ENCODE measurements at places on chromosomes 1 and 21.

DNA sequence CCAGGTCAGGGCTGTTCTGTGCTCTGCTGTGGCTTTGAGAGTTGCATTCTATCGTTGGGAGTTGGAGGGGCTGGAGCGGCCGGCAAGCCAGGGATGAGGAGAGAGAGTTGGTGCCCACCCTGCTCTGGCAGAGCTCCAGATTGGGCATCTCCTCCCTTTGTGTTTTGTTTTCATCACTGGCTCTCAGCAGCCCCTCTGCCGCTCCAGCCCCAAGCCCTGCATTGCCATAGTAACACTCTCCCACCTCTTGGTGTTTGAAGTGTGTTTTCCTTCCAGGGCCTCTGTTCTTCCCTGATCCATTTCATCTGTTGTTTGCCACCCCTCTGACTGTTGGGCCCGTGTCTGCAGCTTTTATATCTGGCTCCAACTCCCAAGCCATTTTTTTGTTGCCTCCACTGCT, 152.7 kb downstream of the URB2 start:
- no peak for DNase-seq

GRCh38 chr1:73736125-73736524, 461.9 kb downstream of the LRRIQ3 start:
- no peak for DNase-seq

GRCh38 chr1:22330092-22330759, 121.4 kb upstream of the ZBTB40 start:
- DNase-seq, result no peak

DNA sequence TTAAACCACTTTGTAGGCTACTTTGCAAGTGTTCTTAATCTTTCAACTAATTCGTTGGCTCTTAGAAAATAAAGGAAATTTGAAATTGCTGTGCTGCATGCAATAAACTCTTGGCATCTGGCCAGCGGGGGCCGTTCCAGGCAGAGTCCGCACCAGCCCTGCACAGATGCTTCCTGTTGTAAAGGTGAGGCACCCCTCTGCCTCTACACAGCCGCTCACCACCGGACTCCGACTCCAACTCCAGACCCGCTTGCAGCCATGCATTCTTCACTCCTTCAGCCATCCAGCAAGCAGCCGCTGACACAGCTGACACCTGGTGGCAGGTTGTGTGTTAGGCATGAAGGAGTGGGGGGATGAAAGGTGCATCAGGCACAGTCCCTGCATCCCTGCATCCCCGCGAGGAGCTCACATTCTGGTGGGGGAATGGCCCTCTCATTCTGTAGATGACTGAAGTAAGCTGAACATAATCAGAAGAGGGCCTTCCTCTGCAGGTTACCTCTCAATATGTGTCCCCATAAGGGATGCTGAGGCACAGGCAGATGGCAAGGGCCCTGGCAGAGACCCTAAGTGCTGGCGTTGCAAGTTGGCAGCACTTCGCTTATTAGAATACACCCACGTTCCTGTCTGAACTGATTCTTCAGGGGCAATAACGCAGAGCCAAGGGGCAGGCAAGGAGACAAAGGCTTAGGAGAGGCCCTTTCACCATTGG, 56.8 kb downstream of the GLIS1 start:
- peak; percentile 12 for DNase-seq

GRCh38 chr21:44872649-44873355, 688 bp downstream of the PTTG1IP start:
- DNase-seq, result no peak

- DNase-seq, result no peak
Observed at GRCh38 chr1:71948561-71948960, 333.8 kb downstream of the NEGR1 start.

GRCh38 chr1:55670331-55671082, 455.3 kb upstream of the USP24 start:
- DNase-seq, result no peak

GRCh38 chr1:182235604-182235951, 156.0 kb downstream of the GLUL start:
- no peak for DNase-seq

- DNase-seq, result no peak
Observed at GRCh38 chr1:33149453-33150190, 32.2 kb downstream of the TRIM62 start.

DNA sequence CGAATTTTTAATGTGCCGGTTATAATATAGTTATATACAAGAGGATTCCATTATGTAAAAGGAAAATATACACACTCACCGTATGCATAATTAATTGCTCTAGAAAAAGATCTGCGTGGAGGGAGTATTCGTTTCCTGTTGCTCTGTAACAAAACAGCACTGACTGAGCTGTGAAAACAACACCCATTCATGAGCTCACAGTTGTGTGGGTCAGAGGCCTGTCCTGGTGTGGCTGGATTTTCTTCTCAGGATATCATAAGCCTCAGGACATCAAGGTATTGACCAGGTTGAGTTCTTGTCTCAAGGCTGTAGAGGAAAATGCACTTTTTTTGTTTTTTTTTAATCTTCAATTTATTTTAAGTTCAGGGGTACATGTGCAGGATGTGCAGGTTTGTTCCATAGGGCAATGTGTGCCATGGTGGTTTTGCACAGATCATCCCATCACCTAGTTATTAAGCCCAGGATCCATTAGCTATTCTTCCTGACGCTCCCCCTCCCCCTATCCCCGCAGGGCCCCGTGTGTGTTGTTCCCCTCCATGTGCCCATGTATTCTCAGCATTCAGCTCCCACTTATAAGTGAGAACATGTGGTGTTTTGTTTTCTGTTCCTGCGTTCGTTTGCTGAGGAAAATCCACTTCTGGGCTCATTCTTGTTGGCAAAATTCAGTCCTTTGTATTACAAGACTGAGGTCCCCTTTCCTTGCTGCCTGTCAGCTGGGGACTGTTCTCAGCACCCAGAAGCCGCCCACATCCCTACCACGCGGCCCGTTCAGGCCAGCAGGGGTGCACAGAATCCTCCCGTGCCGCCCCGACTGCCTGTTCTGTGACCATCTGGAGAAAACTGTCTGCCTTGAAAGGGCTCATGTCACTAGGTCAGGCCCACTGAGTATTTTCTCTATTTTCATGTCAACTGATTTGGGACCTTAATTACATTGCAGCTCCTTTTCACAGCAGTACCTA, 87.4 kb upstream of the ERRFI1 start:
- DNase-seq, result peak; percentile 19

DNA sequence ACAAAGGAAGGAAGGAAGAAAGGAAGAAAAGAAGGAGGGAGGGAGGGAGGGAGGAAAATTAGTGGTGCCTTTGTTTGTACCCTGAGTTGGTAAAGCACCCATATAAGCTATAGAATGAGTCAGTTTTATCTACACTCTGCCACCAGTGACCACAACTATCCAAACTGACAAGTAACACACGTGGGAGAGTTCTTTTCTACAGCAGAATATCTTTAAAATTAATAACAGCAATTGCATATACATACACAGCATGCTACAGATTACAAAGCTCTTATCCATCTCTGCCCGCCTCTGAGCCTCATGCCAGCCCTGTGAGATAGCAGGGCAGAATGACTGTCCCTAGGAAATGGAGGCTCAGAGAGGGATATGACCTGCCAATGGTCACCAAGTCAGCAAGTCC, 20.3 kb downstream of the CDCP2 start:
- no peak for DNase-seq

DNA sequence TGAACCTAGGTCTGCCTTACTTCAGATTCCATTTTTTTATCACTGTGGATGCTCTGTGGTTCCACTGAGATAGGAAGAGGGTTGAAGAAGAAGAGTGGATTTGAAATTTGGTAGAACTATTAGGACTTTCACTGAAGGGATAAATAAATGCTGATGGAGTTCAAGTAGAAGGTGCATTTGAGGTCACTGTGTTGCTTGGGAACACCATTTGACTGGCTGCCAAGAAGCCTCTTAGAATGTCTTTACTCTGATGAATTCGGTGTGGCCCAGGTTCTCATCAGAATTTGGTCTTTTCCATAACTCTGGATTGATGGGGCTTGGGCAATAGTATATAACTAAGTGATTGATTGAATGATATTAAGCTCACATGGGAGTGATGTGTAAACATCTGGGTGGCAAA, 11.9 kb downstream of the XPR1 start:
- no peak for DNase-seq

DNA sequence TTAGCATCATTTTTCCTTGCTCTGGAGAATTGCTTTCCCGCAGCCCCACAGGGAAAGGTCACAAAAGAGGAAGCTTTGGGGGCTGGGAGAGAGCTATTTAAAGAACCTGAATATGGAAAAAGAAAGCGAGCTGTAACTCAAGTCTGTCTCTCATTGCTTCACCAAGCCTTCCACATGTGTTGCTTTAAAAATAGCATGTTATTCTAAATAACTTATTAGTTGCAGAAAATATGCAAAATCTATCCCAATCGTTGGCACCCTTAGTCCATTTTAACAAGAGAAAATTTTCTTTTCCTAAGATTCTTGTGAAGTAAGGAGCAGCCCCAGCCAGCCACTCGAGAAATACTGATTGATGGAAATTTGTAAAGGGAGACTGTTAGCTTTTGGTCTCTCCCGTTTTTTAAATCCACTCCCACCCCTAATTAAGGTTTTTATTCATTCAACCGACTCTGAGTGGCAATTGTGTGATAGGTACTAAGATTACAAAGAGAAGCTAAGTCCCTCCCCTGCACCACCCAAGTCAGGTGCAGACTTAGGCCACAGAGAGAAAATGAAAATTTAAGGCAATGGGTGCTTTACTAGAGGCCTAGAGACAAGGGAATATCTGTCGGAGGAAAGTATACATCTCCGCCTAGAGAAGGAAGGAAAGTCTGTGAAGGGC, 802 bp downstream of the CYP4X1 start:
- no peak for DNase-seq

GRCh38 chr1:100391675-100392074, 39.4 kb downstream of the CDC14A start:
- DNase-seq, result peak; percentile 51

- DNase-seq, result no peak
Observed at GRCh38 chr21:32457360-32457840, 44.9 kb downstream of the EVA1C start.

DNA sequence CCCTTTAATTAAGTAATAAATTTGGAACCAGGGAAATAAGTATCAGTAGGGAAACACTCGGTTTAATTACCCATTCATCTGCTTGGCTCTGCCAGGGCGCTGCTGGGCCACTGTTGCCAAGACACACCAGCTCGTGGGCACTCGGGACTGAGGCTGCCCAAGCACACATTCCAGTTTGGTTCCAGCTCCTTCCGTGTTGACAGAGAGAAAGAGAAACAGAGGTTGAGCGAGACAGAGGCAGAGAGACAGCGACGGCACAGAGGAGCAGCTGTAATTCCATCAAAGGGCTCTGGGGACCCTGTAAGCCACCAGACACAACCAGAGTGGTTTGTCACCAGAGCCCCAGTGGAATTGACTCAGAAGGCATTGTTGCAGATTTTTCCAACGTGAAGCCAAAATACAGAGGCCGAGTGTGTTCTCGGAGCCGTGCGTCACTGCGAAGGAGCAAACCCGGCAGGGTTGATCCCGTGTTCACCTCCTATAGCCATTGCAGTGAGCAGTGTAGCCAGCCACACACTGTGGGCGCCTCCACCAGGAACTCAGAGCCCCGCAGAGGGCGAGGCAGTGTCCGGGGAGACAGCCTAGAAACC, 33.5 kb downstream of the SYF2 start:
- no peak for DNase-seq

DNA sequence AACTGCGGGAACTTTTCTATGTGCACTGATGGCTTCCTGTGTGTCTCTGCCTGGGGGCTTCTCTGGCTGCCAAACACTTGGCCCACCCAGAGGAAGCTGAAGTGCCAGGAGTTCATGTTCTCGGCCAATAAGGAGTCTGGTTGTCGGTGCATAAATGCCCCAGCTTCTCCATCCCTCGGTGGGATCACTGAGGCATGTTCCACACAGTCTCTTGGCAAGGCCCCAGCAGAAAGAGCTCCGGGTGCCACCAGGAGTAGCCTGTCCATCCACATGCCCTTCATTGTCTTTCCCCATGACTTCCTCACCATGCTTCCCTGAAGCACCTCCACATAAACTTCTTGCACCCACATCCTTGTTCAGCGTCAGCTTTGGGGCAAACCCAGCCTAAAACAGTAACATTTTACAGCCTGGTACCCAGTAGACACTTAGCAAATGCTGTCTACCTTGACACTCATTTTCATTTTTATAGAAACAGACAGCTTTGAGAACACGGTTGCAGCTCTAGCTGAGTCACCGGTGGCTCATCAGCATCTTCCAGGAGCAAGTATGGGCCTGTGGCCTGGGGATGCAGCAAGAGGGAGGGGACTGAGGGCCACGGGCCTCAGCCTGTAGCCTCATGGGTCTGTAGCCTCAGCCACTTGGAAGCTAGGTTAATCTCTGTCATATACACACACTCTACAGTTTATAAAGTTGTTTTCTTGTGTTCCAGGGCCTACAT, 14.8 kb upstream of the CDCP2 start:
- no peak for DNase-seq

- DNase-seq, result peak; percentile 98
Observed at GRCh38 chr1:235011599-235012435, 116.8 kb downstream of the TOMM20 start.

DNA sequence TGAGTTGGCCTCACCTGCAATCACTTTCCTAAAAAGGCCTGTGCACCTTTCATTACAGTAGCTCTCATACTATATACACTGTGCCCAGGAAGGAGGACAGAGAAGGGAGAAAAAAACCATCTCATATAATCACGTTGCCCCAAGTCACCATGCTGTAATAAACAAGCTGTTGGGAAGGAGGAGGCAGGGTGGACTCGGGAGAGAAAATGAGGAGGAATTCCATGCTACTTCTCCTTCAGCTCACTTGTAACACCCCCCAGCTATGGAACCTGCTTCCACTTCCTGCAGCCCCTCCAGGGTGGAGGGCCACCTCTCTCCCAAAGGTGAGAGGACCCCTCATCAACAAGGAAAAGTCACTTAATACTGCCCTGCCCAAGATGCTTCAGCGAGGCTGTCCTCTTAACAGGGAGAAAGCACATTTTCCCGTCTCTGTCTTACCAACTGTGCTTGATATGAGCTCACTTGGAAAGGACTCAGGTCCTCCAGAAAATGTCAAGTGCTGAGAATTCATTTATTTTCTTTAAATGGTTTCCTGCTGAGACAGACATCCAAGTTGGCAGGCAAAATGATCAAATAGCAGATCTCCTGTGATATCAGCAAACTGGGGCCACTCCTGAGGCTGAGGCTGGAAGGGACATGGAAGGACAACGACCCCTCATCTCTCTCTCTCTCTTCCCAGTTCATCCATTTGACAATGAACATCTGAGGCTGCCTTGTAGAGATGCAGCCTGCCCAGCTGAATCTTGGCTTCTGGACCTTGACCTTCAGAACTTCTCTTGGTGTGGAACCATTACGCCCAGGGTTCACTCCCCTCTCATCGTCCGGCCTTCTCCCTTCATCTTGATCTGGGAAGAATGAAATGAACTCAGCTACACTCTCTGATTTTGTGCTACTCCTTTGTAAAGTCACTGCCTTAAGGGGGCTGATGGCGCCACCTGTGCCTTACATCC, 54.0 kb downstream of the CAPN9 start:
- DNase-seq, result no peak

DNA sequence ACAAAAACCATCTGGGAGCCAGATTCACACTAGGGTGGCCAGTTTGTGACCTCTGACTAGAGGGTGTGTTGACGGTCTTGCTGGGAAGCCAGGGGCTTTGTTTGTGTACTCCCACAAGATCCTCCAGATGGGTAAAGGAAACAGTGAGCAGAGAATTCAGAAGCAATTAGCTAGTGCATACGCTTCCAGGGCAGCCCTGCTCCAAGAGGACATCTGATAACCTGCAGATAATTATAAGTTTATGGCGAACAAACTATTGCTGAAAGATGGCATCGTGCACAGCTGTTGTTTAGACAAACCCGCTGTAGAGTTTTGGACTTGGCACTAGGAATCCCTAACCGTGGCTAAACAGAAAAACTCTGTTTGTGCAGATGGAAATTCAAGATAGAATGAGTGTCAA, 326.4 kb downstream of the TGFB2 start:
- no peak for DNase-seq
